H54 (cell line): ENCODE measurements at places on chromosomes 6 and 20.

GRCh38 chr6:145669627-145670034 is 65.7 kb downstream of the EPM2A start:
- peak; percentile 1 for DNase-seq

GRCh38 chr6:6221787-6222535 is 98.5 kb downstream of the F13A1 start:
- DNase-seq, result no peak

- no peak for DNase-seq
Measured at GRCh38 chr6:116533233-116533957, 12.1 kb downstream of the TRAPPC3L start.

DNA sequence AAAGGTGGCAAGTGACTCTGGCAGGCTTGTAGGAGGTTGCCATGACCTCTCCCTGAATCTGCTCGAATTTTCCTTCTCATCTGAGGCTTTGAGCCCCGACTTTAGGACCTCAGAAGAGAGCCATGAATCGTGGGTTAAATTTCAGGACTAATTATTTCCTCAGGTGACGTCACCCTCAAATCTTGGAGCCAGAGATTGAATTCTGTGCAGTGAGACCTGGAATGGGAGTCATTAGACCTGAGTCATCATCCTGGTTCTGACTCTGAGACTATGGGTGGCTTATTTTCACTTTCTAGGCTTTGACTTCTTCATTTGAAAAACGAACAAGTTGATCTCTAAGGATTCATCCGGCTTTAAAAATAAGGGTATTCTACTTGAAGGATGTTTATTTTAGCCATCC is 48.5 kb upstream of the PDYN start:
- peak; percentile 65 for DNase-seq

DNA sequence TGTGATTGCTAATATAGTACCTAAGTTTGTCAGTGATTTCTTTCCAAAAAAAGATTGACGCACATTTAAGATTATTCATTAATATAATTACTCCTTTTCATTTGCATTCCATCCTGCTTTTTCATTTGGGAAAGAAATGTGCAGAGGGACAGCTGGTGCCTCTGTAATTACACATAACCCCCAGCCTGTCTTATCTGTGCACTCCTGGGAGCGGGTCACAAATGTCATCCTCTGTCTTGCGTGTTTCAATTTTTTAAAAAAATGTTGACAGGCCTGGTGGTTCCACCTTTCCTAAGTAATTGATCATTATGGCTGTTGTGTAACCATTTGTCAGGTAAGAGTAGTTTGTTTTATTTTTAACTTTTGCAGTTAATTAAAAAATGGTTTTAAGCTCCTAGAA is 92.7 kb downstream of the SLX4IP start:
- DNase-seq, result no peak

GRCh38 chr20:30513050-30513628 is 744.3 kb upstream of the DEFB115 start:
- no peak for DNase-seq

GRCh38 chr6:6612308-6612707 is 23.8 kb downstream of the LY86 start:
- no peak for DNase-seq

GRCh38 chr20:12055161-12055560 is 137.5 kb downstream of the BTBD3 start:
- DNase-seq, result no peak

DNA sequence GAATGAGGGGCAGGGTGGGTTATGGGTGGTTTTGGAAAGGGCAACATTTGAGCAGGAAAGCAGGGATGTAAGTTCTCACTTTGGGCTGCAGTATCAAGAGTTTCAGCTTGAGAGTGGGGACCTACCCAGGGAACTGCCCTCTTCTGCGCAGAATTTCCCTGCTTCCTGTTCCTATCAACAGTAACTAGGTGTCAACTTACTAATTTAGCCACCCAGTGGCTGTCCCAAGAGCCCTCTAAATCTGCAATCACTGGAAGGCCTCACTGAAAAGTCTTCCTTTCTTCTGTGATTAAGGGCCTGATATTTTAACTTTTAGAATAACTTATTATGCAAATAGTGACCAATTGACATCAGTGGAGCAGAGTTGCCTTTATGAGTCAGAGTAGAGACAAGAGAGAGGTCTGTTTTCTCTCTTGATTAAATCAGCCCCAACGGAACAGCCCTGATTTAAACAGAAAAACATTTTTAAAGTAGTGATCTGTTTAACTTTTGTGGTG is 118.2 kb upstream of the RIPOR2 start:
- no peak for DNase-seq

DNA sequence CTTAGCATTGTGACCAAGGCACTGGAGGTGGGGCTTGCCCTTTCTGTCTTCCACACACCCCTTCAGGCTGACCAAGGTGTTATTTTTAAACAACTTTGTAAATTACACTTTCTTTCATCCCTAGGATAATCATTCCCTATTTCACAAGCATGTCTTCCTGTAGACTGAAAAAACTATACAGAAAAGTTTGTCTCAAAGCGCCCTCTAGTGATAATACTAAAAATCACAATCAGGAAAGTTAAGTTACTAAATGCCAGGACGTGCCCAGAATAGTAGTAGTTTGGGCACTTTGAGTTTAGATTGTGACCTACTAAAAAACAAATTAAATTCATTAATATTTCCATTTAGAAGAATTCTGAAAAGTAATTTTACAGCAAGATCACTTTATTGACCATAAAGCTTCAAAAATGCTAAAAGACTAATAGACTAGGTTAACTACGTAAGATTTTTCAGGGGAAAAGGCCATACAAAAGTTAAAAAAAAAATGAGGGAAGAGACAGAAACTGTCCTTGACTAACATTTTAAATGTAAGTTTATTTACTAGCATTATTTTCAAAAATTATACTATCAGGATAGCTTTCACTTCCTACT is 123.3 kb upstream of the DUSP22 start:
- DNase-seq, result peak; percentile 37

- DNase-seq, result no peak
Measured at GRCh38 chr6:168371185-168371584, 51.6 kb upstream of the DACT2 start.

DNA sequence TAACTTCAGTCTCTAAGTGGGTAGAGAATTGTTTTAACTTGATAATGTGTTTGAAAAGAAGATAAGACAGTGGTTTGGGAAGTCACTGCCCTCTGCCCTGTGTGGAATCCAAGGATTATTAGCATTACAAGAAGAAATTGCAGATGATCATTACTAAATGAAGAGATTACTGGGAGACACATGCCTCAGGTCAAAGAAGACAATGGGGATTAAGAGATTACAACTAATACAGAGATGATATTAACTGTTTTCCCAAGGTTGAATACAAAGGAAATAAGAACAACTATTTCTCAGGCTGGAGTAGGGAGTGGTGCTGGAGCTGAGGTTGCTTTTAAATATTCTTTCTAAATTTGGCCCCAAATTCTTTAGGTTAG is 166.0 kb downstream of the TRMT11 start:
- DNase-seq, result no peak

DNA sequence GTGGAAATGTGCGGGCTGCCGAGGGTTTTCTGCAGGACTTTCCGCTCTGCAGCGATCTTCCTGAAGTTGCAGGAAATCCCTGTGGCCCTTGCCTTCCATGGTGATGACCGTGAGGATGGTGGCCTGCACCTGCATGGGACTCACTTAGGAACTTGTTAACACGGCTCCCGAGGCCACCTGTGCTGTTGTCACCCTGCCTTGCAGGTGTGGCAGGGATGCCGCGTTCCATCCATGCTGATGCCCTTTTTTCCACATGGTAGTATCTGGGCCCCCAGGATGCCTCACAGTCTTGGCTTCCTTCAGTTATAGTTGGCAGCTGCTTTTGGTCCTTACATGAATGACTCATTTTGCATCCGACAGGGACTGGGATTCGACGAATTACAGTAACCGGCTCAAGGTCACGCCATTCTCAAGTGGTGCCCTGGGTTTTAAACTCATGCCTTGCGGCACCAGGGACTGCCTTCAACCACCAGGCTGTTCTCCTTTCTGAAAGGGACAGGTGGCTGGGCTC is 37.2 kb downstream of the SYNJ2 start:
- DNase-seq, result peak; percentile 39

- no peak for DNase-seq
Measured at GRCh38 chr6:45201484-45201883, 126.6 kb upstream of the RUNX2 start.

- DNase-seq, result no peak
Measured at GRCh38 chr20:45592574-45593189, 13.6 kb upstream of the WFDC8 start.

GRCh38 chr6:53926505-53926904 is 131.7 kb downstream of the LRRC1 start:
- peak; percentile 36 for DNase-seq

- peak; percentile 40 for DNase-seq
Measured at GRCh38 chr6:10369896-10370295, 45.0 kb downstream of the TFAP2A start.

DNA sequence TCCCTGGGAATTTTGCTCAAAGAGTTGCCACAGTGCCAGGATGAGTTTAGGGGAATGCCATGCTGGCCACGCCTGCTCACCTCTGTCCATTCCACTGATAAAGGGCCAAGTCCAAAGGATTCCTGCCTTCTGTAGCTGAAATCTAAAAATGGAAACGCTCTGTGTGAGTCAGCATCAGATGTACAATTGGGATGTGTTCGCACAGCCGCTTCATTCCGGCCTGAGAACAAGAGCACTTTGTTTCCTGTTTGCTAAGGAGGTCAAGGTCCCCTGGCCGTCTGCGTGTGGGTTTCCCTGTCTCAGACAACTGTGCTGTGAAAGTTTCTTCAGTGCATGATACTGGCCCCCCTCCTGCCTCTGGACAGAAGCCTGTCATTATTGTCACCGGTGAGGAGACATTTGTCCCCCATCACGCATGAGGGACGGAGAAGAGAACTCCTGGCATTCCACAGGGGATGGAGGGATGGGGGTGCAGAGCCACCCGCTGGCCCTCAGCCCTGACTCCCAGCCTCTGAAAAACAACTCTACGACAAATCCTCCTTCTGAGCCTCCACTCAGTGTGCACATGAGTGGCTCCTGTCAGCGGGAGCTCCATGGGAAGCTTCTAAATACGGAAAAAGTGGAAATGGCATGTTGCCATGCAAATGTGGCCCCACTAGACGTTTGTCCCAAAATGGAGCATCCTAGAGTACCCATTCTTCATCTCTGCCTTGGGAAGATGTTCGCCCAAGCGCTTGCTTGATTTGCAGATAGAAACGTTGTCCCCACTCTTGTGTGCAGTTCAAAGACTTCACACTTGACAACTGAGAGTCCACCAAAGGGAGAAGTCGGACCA is 143.5 kb upstream of the AFDN start:
- DNase-seq, result peak; percentile 45

DNA sequence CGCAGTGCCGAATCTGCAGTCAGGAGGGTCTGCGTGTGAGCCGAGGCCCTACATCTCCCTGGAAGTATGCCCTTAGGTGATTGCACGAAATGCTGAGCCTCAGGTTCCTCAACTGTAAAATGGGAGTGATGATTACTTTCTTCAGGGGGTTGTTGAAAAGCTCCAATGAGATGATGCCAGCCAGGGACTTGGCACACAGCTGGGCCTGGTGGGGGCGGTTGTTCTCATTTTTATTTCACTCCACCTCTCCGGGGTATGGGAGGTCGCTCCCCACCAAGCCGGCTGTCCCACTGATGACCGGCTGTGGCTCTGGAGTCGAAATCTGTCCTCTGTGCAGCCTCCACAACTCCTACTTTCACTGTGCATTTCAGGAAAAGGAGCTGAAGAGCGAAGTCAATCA is 8.1 kb downstream of the PCK1 start:
- no peak for DNase-seq

DNA sequence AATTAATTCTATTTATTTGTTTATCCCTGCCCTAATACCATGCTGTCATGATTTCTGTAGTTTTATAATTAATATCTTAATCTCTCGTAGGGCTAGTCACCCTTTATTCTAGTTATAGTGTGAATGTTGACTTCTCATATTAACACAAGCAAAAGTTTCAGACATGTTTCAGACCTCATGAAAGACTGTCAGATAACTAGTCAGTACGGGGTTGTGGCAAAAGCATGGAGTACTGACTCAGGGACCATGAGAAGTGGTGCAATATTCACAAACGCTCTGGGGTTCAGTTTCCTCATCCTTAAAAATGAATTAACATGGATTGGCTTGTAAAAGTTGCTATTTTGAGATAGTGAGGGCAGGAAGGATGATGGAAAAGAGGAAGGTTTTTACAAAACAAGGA is 148.9 kb downstream of the TMEM200A start:
- DNase-seq, result no peak

- DNase-seq, result peak; percentile 32
Measured at GRCh38 chr6:3697609-3698008, 53.9 kb downstream of the PXDC1 start.

DNA sequence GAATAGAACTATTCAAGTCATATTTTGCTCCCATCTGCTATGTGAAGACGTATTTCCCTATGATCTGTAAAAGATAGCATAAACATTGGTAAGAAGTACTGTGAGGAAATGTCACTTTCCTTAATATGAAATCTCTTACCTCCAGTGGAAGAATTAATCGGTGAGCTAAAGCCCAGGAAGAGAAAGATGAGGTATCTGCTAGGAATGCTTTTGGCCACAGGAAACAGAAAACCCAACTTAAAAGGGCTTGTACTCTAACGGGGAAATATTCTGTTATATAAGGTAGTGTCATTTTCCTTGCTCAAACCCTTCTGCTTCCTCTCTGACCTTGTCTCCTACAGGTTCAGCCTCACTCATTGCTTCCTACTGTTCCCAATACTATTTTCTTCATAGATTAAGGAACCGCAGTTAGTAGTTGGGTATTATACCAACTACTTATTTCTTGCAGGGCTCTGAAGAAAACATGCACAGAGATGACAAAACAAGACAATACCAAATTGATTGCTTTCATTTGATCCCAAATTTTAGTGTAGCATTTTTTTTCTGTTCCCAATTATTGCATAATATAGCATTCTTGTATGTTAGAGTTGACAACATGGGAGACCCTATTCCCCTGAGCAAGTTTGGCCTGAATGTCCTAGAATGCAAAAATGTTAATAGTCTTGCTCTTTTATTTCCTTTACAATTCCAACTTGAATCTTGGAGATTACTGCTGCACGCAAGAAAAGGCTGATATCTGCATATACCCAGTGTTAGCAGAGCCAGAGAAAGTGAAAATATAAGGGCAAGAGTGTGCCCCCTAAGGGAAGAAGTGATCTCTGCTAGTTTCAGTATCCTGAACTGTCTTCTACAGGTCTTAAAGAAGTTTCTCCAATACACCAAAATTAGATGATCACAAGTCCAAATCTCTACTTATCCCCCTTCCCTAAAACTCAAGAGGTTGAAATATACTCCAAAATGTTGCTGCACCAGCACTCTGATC is 65.3 kb downstream of the AFG1L start:
- DNase-seq, result no peak
